RCC 7860 (cell line): ENCODE measurements at places on chromosomes 11 and 22.

DNA sequence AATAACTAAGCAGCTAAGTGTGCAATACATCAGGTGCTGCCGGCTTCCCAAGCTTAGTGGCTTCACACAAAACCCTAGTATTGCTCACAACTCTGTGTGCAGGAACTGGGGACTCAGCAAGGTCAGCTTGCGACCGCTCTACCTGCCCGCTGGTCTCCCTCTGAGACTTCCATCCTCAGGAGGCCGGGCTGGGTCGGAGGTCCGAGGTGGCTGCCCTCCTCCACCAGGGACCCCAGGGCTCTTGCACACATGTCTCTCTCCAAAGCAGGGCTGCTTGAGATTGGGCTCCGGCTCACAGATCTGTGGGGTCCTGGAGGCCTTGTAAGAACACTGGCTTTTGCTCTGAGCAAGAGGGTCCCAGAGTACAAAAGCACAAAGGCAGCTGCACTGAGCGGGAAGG lies 25.4 kb upstream of the FGF19 start:
- DNase-seq = no peak

- DNase-seq = no peak
These were observed 97.4 kb upstream of the IGLL5 start for GRCh38 chr22:22789922-22790845.

DNA sequence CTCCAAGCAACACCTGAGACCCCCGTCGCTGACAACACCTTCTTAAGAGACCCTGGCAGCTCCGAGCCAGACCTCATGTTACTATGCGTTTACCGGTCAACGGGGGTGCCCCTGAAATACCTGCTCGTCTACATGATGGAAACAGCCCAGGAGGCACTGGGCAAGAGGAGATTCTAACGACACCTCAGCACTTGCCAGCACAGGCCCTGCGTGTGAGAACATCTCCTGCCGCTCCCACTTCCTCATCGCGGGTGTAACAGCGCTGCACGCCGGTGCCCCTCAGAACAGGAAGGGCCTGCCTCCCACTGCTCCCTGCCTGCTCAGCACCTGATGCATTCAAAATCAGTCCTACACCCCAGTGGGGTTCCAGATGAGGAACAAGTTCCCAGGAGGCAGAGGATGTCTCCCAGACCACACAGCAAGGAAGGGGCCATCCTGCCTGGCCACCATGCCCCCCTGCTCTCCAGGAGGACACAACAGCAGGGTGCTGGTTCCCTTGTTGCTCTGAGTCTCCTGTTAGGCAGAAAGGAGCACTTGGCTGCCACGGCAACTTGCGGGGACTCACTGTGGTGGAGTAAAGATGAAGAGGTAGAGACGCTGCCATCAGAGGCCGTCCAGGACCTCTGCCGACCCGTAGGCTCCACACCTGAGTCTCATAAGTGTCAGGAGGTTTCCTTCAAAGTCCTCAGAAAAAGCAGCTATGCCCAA lies 2.1 kb downstream of the TOLLIP start:
- DNase-seq = no peak

GRCh38 chr11:72105888-72106287 lies at the start of gene TOMT:
TOMT (plus strand) TSS chr11:72105924; CDS start chr11:72105952, 28 bp downstream.
- no peak for DNase-seq

DNA sequence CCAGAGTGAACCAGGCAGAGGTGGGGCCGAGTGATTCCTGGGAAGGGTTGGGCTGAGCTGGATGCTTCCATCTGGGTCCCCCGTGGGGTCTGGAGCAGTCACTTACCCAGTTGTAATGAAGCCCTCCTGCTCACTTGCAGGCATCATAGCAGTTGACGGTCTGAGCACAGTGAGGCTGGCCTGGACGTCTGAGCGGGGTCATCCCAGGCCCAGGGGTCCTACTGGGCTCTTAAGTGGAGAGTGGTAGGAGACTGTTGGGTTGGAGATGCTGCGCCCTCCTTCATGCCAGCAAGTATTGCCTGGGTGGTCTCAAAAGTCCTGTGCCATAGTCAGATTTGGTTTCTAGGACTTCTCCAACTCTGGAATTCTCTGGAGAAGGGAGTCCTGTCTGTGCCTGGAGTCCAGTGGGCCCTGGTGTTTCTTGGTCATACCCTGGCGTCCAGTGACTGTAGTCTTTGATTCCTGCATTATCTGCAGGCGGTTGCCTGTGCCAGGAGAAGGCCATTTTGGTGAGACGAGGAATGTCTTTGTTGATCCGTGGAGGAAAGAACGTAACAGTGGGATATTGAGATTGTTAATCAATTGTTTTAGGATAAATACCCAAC lies 82.3 kb downstream of the TBC1D22A start:
- no peak for DNase-seq

GRCh38 chr22:49326558-49326957 lies 501.1 kb downstream of the BRD1 start:
- no peak for DNase-seq

- DNase-seq = no peak
These were observed 59.9 kb upstream of the SHISAL1 start for GRCh38 chr22:44372611-44373010.

GRCh38 chr22:32486656-32487390 lies 12.2 kb downstream of the FBXO7 start:
- no peak for DNase-seq

DNA sequence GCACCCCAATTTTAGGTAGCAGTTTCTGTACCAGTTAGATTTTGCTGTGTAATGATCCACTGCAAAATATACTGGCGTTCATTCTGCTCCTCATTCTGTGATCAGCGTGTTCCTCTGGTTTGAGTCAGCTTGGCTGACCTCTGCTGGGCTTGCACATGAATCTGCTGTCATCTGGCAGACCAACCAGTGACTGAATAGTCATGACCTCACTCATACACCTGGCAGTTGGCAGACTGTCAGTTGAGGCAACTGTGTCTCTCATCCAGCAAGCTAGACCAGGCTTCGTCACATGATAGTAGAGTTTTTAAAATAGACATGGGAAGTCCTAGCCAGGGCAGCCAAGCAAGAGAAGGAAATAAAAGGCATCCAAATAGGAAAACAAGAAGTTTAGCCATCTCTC lies 316.3 kb upstream of the LARGE1 start:
- DNase-seq = no peak

GRCh38 chr11:112270551-112271180 lies 10.0 kb upstream of the PLET1 start:
- no peak for DNase-seq

DNA sequence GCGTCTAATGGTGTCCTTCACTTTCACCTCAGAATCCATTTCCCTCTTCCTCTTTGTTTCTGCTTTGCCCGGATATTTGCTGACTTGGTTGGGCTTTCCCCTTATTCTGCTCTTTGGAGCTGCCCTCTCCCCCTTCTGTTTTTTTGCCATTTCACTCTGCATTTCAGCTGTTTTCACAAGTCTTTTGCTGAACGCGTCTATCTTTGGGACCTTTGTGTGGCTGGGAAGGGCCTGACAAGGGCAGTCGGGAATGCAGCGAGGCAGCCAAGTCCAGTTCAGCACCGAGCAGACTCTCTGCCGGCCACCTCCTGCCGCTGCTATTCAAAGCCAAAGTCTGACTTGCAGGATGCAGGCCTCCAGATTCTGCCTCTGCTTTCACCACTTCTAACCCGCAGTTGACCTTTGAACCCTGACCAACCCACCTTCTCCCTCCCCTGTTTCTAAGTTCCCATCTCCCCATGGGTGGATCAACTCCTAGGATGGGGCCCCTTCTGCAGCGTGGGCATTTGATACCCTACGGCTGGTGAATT lies 38.2 kb downstream of the FEZ1 start:
- no peak for DNase-seq

DNA sequence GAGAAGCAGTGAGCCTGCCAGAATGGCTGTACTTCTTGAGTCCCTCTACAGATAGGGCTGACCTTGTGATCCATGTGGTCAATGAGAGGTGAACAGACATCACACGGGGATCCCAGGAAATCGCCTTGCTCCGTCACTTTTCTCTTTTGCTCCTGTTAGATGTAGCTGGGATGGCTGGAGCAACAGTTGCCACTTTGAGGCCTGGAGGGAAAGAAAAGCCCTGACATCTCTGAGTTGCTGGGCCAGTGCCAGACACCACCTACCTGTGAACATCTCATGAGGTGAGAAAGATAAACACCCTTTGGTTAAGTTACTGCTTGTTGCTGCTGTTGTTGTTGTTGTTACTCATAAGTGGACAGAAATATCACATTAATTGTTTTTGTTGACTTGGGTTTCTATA lies 840.3 kb downstream of the TBC1D22A start:
- DNase-seq = no peak

GRCh38 chr22:24432059-24432853 lies 4.9 kb downstream of the ADORA2A start:
- DNase-seq = no peak
